ENCODE measurements at places on chromosomes 3 and 15.

DNA sequence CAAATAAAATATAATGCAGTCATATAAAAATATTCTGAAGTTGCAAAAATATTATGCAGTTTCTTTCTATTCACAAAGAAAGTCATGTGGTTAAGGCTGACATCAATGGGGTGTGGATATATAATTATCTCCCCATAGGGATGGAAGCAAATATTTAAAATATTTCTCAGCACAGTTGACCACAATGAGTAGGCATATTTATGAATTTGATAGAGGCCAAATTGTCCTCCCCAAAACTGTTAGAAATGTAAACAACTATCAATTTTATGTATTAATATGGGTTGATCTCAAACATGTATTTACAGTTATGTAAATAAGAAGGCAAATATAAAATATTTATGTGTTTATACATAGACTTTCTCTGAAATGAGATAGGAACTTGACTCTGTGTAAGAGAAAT is 246.0 kb upstream of the CBLB start:
- DNase-seq: peak; percentile 81

DNA sequence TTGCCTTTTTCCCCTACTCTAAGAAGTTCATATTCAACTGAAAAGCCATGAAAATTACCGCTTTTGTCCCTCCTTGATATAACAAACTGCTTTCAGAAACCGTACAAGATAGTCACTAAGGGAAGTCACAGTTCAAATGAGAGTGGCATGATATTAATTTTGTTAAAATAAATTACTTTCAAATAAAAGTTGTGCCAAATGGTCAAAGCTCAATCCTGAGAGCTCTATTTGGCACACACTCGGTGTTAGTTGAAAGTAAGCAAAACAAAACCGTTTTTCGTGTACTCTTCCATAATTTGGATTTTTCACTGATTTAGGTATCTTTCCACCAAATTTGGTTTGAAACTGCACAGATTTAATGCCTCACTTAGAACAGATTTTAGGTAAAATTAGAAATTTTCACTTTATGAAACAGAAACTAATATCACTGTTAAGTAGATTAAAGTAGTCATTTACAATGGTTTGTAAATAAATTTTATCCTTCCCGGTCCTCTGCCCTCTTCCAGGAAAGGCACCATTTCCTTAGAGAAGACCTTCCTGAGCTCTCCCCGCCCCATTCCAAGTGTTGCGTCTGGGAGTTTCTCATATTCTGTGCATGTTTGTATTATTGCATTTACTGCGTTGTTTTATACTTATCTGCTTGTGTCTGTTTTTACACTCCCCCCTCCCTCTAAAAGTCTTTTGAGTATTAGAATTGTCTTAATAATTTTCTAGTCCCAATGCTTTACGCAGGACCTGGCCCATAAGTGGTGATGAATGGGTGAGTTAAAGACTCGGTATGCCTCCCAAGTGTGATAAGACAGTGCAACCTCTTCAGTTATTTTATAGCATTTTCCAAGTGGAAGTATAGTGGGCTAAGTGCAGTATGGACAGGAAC is 853 bp downstream of the TCAIM start:
- DNase-seq: no peak

DNA sequence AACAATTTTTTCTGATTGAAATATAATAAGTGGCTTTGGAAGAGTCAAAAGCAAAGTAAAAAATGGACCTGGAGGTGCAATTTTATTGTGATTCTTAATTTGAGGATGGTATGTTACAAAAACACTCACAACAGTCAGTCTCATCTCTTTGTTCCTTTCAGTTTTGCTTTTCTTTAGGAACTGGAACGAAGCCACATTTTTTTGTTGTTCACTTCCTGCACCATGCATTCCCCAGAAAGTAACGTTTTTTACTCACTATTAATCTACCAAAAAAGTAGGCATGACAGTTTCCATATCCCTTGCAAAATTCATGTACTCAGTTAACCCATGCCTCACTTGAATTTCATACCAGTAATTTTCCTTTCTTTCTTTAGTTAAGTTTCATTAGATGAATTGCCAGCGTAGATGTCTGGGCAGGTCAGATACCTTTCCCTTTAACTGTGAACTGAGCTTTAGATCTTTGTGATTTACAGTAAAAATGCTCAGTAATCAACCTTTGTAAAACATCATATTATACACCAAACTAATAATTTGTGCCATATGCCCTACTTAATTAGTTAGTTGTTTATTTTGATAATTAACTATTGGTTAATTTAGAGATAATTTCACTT is 384.3 kb downstream of the ROBO1 start:
- DNase-seq: no peak

DNA sequence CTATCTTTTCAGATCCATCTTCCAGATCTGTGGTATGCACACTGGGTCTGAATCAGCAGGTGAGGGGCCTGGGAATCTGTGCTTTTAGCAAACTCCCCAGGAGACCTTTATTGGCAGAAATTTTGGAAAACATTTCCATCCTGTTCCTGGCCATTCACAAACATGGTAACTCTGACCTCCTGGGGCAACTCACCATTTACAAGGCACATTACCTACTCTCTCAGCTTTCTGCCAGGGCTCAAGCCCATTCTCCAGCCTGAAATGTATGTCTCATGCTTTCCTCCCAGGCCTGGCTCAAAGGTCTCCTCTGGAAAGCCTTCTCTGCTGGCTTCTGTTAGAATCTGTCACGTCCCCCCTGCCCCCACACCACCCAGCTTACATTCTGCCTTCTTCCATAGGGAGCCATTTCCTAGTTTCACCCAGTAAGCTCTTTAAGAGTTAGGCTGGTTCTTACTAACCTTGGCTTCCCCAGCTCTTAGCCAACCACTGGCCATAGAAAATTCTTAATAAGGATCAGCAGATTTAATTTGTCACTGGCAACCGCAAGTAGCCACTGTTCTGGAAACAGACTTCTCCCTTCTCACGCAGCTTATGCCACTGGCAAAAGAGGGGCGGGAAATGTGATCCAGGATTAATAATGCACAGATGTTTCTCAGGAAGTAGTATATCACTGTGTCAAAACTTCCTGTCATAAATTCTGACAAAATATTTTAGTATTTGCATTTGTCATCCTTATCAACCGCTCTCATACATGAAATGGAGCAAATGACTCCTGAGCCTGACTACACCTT is 55.0 kb downstream of the RORA start:
- peak; percentile 5 for DNase-seq

DNA sequence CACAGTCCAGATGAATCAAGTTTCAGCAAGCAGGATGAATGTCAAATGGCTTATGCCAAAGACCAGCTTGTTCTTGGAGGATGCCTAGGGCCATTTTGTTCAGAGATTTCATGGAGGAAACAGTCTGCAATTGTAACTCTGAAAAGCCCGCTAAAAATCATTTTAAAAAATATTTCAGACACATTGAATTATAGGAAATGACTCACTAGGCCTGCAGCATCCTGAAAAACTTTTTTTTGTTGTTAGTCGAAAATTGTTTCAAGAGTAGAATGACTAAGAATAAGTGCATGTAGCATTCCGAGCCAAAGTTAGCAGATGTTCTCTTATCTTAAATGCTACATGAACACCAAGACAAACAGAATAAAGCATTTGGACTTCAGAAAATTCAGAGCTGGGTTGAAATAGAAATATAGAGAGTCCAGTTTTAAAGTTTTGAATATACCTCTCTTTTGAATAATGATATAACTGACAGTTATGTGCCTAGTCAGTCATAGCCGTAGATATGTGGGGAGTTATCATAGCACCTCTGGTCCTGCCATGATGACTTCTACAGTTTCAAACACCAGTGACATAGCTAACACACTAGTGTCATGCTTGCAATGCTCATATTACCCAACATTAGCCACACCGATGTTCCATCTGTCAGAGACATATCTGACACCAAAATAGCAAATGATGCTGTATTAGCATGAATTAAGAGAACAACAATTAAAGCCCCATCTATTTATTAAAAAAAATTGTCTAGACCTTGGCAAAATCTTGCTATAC is 1462.8 kb upstream of the GBE1 start:
- no peak for DNase-seq

DNA sequence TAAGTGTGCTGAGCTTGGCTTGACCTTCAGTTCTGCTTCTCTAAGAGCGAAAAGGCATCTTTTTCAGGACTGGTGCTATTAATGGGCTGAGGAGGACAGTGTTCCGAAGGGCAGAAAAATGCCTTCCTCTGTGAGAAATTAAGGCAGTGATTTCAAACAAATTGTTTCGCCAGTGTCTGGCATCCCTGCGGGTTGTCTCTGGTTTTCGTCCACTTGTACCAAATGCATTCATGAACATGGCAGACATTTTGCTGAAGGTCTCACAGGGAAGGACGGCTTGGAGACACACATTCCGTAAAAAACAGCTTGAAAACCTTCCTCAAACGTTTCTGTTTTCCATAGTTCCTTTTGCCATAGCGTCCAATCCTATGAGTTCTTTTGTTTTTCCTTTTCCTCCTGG is 57.1 kb downstream of the CEMIP start:
- no peak for DNase-seq

- DNase-seq: peak; percentile 79
Observed at GRCh38 chr3:140953028-140953960, 11.7 kb downstream of the SLC25A36 start.

DNA sequence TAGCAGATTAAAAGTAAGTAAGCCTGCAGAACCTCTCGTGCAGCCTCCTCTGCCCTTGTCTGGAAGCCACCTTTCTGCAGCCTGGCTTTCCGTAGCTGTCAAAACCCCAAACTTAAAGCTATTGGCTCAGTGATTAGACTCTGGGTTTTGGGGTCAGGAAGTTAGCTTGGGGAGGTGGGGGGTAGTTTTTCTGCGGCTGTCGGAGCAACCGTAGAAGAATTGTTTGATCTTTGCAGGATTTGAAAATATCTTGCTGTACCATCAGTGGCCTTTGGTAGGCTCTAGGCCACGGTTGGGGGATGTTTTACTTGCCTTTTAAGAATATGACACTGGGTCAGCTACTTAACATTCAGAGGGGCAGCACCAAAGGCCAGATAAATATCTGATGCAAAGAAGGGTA is 88.4 kb upstream of the RASGRP1 start:
- DNase-seq: peak; percentile 41

GRCh38 chr3:137524751-137525150 is 239.4 kb upstream of the SOX14 start:
- no peak for DNase-seq

- DNase-seq: peak; percentile 12
Observed at GRCh38 chr3:146449613-146450012, 19.7 kb downstream of the PLSCR2 start.

GRCh38 chr3:126061301-126062032 is 22.5 kb downstream of the SLC41A3 start:
- no peak for DNase-seq

DNA sequence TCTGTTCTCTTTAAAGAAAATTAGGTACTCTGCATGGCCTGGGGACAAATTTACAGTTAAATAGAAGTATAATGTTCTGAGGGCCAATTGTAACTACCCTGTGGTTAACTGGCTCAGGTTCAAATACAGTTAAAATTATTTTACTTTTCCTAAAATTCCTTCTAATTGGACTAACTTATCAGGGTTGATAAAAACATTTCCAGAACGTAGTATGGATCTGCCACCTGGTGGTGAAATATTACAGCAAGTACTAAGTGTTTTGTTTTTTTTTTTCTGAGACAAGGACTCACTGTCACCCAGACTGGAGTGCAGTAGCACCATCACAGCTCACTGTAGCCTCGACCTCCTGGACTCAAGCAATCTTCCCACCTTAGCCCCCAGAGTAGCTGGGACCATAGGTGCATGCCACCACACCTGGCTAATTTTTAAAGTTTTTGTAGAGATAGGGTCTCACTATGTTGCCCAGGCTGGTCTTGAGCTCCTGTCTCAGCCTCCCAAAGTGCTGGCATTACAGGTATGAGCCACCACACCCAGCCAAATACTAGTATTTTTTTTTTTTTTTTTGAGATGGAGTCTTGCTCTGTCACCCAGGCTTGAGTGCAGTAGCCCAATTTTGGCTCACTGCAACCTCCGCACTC is 29.2 kb downstream of the NEO1 start:
- DNase-seq: peak; percentile 73

DNA sequence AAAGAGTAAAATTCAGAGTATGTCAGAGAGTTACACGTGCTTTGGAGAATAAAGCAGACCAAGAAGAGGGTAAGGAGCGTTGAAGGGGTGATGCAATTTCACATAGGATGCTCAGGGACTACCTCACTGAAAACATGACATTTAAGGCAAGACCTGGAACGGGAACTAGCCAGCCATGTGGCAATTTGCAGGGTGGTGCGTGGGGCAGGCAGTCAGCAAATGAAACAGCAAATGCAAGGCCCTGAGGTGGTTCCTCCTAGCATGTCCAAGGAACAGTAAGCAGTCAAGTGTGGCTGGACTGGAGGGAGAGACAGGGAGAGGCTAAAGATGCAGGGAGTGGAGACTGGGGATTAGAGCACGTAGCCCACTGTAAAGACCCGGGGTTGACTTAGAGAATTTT is 146.1 kb upstream of the LPP start:
- DNase-seq: no peak

DNA sequence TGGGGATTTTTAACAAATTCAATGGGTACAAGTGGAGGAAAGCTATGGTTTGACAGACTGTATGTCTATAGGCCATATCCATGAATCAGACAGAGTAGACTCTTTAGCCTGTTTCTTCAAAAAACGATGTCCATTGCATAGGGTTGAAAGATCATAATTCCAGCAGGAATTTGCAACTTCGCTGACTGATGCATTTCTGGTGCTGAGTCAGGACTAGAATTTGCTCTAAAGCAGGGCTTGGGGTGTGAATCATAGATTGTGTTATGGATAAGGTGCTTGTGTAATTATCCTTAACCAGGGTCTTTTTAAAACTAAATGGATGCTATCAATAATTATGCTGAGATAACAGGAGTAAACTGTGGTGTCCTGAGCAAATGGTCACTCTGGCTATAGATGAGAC is 200.4 kb upstream of the TBC1D5 start:
- DNase-seq: no peak
